ENCODE measurements at places on chromosomes 3 and 15.

DNA sequence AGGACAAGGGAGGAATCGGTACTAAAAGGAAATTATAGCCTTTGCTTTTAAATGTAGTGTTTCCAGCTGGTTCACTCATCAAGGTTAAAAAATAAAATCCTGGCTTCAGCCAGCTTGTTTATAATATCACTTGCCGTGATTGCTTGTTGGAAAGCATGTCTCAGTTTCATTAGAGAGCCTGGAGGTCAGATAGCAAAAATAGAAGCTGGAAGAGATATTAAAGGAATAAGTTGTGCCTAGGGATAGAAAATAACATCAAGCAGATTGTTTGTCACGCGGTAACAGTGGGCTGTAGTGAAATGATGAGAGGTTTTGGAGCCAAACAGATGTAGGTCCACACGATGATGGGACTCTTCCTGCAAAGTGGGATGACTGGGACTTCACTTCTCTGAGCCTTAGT is 17.7 kb upstream of the SLMAP start:
- DNase-seq, result no peak

- no peak for DNase-seq
These were observed 59.2 kb downstream of the RSRC1 start for GRCh38 chr3:158169091-158169491.

- no peak for DNase-seq
These were observed 423.6 kb upstream of the ARL6 start for GRCh38 chr3:97340940-97341339.

DNA sequence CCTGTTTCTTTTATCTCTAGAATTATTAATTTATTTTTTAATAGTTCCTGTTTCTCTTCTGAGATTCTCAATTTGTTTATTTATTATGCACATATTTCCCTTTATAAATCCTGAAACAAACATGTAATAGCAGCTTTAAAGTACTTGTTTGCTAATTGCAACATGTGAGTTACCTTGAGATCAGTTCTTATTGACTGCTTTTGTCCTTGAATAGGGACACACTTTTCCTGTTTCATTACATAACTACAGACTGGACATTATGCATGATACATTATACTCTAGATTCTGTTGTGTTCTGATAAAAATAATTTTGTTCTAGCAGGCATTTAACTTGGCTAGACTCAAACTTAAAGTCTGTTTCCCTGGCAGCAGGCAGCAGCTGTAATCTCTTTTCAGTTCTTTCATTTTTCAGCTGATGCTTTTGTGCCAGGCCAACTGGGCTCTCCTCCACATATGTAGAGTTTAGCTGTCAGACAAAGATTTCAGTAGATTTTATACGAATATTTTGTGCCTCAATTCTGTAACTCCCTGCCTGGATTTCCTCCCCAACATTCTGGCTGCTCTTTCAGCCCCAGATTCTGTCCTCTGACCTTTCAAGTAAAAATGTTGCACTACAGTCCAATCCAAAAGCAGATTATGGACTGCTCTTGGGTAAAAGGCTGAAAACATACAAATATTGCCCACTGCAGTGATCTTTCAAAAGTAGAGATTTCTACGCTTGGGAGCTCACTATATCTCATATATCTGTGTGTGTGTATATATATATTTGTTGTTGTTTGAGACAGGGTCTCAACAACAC is 41.9 kb downstream of the PCOLCE2 start:
- no peak for DNase-seq

- DNase-seq, result no peak
These were observed 124.8 kb upstream of the NECTIN3 start for GRCh38 chr3:110946810-110947209.

DNA sequence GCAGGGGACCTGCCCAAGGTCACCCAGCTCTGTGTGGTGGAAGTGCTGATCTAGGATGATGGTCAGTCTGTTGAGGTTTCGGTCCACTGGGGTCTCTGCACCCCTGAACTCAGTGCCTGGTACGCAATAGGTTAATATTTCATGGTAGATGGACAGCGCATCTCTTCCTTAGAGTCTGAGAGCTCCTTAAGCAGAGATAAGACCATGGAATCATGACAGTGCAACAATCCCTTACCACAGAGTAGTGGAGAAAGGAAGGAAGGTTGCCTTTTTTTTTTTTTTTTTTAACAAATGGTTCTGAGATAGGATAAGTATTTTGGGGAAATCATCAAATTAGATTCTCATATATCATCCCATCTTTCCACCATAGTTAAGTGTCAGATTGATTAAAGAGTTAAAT is 79.8 kb upstream of the SLC6A1 start:
- DNase-seq, result no peak

DNA sequence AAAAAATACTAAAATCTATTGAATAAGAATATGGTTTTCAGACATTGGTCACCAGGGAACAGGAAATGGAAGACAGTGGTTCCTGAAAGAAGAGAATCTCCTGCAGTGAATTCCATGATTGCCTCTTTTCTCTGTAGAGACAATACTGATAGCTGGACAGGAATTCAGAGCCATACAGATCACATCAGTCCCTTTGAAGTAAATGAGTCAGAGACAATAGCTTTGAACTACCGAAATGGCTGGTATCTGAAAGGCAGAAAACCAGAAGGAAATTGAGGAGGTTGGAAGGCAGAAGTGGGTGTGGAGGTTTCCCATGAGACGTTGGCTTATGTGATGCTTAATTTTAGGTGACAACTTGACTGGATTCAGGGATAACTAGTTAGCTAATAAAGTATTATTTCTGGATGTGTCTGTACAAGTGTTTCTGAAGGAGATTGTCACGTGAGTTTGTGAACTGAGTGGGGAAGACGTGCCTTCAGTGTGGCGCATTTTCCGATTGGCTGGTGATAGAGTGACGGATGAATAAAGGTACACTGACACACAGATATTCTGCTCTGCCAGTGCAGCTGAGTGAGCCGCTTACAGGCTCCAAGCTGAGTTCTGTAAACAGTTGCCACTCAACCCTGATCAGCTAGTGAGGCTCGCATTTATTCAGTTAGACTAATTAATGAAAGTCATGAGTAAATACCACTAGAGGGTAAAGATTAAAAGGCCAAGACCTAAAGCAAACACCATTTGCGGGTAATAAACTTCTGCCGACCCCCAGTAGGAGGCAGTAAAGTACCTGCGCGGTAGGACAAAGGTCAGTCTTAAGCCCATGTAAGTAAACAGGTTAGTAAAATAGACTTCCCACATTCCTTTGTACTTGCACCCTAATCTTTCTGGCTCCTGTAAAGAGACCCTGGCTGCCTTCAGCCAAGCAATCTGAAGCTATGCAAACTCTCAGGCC is 1298.6 kb downstream of the SI start:
- DNase-seq, result no peak

DNA sequence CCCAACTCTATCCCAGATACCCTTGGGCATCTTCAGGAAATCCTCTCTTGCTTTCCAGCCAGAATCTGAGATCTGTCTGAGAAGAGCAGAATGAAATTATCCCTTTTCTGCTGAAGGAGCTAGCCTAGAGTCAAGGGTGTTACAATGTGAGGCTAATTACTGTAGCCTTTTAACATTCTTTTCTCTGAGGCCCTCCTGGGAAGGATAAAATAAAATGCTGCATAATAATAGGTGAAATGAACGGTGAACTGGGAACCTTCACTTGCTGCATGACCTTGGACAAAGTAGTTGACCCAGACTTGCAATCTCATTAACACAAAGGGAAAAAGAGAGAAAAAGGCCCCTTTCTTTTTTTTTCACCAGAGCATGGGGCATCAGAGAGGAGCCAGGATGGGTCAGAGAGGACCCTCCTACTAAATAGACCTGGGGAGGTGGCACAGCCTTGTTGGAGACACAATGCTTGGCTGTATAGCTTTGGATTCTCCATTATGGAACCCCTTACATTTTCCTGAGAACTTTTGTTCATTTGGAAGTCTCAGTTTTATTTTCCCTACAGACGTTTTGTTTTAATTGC is 137.0 kb upstream of the LIPC start:
- no peak for DNase-seq

- no peak for DNase-seq
These were observed 17.9 kb downstream of the CP start for GRCh38 chr3:149203758-149204157.

GRCh38 chr3:127204841-127205582 is 12.1 kb downstream of the PRR23E start:
- DNase-seq, result no peak

GRCh38 chr3:81816473-81817250 is 55.2 kb upstream of the GBE1 start:
- no peak for DNase-seq

DNA sequence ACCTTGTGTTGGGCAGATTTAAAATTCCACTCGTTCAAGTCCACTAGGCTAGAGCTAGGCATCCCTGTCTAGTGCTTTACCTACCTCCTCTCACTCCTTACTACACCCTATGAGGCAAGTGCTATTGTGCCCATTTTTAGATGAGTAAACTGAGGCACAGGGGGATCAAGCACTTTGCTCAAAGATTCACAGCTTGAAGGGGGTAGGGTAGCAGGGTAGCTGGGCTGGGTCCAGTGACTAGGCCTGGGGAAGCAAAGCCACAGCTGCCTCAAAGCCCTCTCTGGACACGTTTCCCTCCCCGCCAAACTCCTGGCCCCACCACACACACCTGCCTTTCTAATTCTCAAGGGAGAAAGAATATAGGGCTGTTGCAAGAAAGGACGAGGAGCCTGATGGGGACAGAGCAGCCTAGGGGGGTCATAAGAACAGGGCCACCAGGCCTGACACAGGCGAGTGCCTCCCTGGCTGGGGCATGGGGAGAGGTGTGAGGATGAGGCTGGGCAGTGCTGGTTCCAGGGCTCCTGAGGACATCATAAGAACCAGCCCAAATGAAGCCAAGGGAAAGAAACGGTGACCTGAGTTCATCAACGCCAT is 34.8 kb upstream of the SFMBT1 start:
- no peak for DNase-seq

DNA sequence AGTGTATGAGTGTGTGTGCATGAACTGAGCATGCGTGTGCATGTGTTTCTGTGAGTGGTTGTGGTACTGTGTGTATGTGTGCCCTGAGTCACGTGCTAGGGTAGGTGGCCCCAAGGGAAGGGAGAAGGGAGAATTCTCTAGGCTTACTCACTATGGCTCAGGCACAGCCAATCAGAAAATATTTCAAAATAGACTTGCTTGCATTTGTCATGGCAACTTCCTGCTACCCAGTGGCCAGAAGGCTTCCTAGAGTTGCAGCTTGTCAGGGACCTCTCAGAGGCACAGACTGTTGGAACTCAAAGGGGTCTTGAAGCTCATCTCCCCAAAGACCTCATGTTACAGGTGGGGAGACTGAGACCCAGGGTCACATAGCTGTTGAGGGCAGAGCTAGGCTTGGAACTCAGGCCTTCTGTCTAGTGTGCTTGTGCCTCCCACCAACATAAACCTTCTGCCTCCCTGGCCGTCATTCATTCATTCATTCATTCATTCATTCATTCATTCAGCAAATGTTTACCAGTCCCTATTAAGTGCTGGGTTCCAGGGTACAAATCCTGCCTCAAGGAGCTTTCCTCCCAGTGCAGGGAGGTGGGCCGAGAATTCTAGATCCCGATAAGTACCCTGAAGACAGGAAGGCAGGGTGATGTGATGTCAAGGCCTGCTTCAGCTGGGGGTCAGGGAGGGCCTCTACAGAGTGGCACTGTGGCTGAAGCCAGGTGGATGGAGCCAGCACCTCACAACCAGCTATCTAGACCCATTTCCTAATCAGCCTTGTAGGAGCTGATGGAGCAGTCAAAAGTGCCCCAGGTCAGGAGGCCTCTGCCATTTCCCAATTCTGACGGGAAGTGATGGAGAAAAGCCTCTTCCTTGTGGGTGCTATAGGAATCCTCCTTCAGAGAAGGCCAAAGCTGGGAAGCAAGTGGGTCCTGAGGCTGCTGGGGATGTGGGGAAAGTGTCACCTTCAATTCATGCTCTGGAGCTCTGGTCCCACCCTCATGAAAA is 10.9 kb upstream of the RFT1 start:
- peak; percentile 60 for DNase-seq

DNA sequence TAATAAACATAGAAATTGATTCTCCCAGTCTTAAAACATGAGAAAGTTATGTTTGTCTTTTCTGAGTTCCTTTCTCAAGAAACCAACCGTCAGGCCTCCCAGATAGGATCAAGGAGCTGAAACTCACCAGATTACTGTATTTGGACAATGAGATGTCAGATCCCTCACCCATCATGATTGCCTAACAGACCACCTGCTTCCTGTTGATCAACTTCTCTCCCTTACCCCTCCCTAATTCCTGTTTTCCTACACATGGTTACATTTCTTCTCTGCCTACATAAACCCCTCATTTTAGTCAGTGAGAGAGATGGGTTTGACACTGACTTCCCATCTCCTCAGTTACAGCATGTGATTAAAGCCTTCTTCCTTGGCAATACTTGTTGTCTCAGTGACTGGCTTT is 917.5 kb downstream of the FHIT start:
- DNase-seq, result no peak
